Fibroblast of skin of left biceps (primary cell): ENCODE measurements at places on chromosomes 12 and 14.

GRCh38 chr12:2651068-2651965 lies 143.5 kb upstream of the FKBP4 start:
- no peak for DNase-seq

GRCh38 chr12:69578283-69578682 lies 7.0 kb upstream of the CCT2 start:
- no peak for DNase-seq

DNA sequence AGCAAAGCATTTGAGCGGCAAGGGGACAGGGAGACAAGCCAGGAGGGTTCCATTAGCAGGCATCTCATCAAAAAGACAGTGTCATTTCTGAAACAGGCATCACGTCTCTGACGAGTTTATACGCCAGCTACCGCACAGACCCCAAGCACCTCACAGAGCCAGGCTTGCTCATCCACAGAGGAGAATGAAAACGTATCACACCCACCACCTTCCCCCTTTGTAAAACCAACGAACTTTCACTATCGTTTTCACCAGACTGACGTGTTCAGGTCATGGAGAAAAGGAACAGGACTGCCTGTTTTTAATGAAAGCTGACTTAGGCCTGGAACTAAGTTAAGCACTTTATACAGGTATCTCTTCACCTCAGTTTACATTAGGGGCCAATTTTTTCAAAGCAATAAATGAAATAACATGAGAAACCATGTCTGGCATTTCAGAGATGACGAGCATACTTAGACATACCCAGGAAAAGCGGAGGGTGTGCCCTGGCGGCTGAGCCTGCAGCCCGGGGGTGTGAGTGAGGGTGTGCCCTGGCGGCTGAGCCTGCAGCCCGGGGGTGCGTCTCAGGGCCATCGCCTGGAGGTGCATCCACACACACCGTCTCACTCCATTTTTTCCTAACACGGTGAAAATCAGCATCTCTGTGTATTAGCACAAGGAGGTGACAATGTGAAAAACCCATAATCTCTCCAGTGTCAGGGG lies 41.9 kb downstream of the STX2 start:
- no peak for DNase-seq

DNA sequence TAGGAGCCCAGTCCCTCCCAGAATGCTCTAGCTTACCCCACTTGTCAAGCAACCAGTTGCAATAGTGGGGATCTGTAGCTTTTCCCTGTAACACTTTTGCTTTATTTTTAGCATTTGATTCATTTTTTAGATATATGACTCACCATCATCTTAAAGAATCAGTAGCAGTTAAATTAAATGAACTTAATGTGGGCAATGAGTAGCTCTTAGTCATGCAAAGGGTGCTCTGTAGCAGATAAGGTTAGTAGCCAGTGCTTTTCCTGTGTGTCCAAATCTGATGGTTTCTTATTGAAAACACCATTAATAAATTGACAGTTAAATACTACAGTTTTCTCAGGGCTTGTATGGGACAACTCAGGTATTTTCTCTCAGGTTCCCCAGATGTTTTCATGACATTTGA lies 311.8 kb downstream of the RERGL start:
- DNase-seq = no peak

- DNase-seq = no peak
Observed at GRCh38 chr12:93642751-93643150, 34.4 kb upstream of the CRADD start.

GRCh38 chr14:24051789-24052655 lies at the start of gene CARMIL3:
CARMIL3 (plus strand) TSS chr14:24052009; CDS start chr14:24052154, 145 bp downstream.
- DNase-seq = no peak
